GM20000 (cell line): ENCODE measurements at places on chromosomes 2 and 18.

GRCh38 chr2:10400568-10400977, 47.6 kb downstream of the ODC1 start:
- DNase-seq: peak; percentile 64

GRCh38 chr2:42010743-42011298, 37.0 kb upstream of the PKDCC start:
- no peak for DNase-seq

- no peak for DNase-seq
Measured at GRCh38 chr2:198045227-198045626, 240.8 kb downstream of the PLCL1 start.

GRCh38 chr2:84971510-84972206, 697 bp downstream of the KCMF1 start:
- DNase-seq: peak; percentile 89

GRCh38 chr18:10057894-10058791, 144.3 kb downstream of the VAPA start:
- no peak for DNase-seq

GRCh38 chr2:112916625-112917247, 5.8 kb downstream of the IL37 start:
- peak; percentile 16 for DNase-seq

- no peak for DNase-seq
Measured at GRCh38 chr18:31626409-31626808, 34.7 kb downstream of the TTR start.

DNA sequence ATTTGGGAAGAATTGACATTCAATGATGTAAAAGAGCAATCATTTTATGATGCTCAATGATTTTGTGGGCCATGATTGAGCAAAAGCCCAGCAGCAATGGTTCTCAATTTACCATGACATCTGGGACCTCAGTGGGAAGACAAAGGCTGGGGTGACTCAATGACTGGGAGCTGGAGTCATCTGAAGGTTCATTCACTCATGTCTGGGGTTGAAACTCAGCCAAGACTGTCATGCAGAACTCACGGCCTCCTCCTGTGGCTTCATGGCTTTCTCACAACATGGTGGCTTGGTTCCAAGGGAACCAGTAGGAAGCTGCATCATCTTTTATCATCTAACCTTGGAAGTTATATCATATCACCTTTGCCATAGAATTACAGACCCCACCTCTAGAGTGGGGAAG, 45.1 kb upstream of the CD226 start:
- DNase-seq: no peak

- no peak for DNase-seq
Measured at GRCh38 chr2:181367411-181367810, 89.8 kb upstream of the ITGA4 start.

- DNase-seq: no peak
Measured at GRCh38 chr2:226683196-226683595, 116.4 kb downstream of the IRS1 start.

GRCh38 chr2:237492137-237492890, 5.3 kb downstream of the MLPH start:
- no peak for DNase-seq

DNA sequence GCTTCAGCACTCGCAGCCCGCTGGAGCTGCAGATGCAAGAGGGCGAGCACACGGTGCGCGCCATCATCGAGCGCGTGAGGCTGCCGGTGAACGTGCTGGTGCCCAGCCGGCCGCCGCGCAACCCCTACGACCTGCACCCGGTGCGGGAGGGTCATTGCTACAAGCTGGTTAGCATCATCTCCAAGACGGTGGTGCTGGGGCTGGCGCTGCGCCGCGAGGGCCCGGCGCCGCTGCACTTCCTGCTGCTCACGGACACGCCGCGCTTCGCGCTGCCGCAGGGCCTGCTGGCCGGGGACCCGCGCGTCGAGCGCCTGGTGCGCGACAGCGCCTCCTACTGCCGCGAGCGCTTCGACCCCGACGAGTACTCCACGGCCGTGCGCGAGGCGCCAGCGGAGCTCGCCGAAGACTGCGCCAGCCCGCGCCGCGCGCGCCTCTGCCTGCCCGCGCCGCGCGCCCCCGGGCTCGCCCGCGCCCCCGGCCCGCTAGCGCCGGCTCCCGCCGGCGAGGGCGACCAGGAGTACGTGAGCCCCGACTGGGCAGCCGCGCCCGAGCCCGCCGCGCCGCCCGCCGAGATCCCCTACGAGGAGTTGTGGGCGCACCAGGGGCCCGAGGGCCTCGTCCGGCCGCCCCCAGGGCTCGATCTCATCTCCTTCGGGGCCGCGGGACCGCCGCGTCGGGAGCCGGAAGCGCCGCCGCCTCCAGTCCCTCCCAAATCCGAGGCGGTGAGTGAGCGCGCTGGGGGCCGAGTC, 11.8 kb downstream of the GAREM2 start:
- DNase-seq: peak; percentile 96
